ENCODE measurements at places on chromosomes 5 and 9.

DNA sequence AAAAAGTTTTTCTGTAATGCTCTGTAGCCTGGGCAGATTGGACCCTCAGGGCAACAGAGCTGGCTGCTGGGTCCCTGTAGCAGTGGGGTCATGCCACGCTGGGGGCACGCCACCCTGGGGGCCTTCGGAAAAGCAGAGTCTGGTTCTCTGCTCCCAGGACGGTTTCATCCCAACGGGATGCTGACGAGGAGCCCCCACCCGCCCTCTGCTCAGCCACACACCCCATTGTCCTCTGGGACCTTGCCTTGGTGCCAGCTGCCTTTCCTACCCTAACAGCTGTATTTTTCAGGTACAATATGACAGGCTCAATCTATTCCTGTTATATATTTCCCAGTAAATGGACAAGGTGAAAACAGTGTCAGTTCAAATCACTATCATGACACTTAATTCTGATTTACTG lies 29.0 kb upstream of the MVB12B start:
- no peak for DNase-seq

- DNase-seq = no peak
Observed at GRCh38 chr9:124511426-124511840, 4.2 kb upstream of the NR5A1 start.

GRCh38 chr9:11319538-11319937 lies 706.7 kb upstream of the PTPRD start:
- DNase-seq = no peak

- DNase-seq = no peak
Observed at GRCh38 chr5:147927901-147928300, 21.6 kb upstream of the C5orf46 start.

DNA sequence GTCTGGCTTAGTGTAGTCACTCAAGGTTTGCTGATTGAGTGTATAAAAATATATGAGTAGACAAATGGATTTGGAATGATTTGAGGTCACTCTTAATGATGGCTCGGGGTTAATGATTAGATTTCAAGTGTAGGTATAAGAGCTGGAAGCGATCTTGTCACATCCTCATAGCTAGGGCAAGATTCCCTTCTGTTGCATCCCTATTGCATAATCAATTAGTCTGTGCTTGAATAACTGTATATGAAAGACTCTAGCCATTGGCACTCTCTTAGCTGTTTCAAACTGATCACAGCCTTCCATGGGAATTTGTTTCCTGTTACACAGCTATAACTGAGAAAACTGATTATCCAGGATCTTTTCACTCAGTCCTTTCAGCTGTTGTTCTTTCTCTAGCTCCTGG lies 811.6 kb downstream of the TLE4 start:
- DNase-seq = no peak

DNA sequence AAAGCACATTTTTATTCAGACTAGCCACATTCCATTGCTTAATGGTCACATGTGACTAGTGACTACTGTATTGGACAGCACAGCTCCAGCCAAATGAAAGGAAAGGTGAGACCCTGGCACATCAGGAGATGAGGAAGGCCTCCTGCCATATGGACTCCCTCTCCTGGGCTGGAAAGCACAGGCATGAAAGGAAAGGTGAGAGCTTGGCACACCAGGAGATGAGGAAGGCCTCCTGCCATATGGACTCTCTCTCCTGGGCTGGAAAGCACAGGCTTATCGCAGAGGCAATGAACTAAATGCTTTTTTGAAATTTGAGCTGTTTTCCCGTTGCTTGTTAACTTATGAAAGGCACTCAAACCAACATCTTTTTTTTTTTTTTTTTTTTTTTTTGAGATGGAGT lies 144.8 kb upstream of the SLC12A2 start:
- no peak for DNase-seq

DNA sequence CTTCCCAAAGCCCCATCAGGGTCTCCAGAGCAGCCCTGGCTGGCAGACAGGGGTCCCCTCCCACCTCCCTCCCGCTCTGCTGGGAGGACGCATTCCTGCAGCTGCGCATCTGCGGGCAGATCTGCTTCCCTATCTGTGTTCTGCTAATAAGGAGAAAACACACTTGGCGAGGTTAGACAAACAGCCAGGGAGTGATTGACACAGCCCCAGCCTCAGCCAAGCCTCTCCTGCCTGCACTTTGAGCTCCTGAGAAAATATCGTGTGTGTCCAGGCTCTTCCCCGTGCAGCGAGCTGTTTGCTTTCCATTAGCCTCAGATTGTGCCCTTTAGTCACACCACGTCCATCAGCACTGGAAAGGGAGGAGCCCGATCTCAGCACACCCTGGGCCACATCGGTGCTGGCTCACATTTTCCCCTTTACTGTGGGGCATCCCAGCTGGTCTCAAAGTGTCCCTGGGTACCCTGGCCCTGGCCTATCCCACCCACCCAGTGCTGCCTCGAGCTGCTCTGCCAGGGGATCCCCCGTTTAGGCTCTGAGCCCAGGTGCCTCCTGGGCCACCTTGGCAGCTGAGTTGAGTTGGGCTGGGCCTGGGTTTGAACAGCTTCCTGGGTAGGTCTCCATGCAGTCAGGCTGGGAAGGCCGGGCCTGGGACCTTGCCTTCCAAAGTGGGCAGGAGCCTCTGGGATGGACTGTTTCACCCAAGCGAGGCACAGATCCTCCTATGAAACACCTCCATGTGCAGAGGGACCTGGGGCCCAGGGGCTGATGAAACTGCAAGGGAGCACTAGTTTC lies 61.1 kb downstream of the BARX1 start:
- DNase-seq = no peak

- DNase-seq = no peak
Observed at GRCh38 chr9:6123416-6123815, 92.2 kb upstream of the IL33 start.

DNA sequence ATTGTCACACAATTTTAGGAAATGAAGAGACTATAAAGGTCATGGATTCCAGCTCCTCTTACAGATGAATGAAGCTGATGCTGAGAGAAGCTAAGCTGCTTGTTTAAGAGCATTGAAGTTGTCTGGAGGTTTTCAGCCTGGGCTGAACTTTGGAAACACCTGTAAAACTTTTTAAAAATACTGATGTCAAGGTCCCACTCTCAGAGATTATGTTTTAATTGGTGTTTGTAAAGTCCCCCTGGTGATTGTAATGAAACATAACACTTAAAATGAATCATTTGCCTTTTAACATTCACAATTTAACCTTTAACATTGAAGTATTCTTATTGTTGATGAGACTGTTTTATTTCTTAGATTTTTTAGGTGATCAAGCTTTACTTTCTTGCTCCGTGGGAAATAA lies 16.4 kb downstream of the RAD23B start:
- DNase-seq = no peak

- DNase-seq = no peak
Observed at GRCh38 chr9:1775230-1775629, 239.9 kb upstream of the SMARCA2 start.

DNA sequence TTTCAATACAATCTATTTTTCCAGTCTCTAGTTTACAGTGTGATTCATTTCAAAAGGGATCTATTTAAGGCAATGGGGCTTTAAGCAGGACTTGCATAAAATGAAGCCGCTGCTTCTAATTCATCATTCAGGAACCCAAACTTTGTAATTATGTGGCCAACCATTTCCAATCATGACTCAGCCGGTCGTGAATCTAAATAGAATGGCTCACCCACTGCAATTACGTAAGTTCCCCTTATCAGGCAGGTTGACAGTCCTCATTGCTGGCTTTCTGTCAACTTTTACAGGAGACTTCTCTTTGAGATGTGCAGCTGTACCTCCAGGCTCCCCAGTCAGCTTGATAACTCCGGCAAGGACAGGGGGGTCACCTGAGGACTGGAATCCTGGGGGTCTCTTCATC lies 152.8 kb upstream of the DAP start:
- DNase-seq = no peak

DNA sequence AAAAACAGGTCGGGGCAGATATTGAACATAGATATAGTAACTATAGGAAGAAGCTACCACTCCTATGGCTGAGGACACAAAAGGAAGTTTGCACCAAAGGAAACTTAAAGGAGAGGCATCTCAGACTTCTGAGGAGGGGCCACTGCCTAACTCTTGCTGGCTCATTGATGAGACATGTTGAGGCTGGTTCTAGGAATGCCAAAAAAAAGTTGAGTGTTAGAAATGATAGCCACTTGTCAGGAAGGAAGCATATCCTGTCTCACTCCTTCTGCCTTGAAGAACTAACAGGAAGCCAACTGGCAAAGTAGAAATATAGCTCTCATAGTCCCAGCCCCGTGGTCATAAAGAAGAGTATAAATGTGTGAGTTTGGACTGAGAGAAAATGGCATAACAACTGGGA lies 23.3 kb upstream of the STOM start:
- no peak for DNase-seq

GRCh38 chr5:62041156-62041756 lies 264.8 kb upstream of the KIF2A start:
- DNase-seq = no peak

DNA sequence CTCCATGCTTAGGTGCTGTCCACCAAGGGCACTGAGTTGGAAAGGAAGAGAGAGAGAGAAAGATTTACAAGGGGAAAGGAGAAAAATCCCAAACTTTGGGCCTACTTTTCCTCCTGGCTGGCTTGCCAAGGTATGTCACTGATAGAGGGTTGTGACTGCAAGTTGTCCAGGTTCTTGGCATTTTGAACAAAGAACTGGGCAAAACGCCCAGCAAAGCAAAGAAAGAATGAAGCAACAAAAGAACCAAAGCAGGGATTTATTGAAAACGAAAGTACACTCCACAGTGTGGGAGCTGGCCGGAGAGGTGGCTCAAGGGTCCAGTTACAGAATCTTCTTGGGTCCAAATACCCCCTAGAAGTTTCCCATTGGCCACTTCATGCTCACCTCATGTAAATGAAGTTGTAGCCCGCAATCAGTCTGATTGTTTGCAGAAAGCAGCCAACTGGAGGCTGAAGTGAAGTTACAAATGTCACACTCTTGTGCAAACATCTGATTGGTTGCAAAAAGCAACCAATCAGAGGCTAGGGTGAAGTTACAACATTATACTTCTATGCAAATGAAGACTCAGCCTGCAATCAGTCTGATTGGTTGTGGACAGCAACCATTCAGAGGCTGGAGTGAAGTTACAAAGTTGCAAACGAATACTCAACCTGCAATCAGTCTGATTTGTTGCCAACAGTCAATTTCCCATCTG lies 263.5 kb downstream of the YTHDC2 start:
- DNase-seq = no peak

DNA sequence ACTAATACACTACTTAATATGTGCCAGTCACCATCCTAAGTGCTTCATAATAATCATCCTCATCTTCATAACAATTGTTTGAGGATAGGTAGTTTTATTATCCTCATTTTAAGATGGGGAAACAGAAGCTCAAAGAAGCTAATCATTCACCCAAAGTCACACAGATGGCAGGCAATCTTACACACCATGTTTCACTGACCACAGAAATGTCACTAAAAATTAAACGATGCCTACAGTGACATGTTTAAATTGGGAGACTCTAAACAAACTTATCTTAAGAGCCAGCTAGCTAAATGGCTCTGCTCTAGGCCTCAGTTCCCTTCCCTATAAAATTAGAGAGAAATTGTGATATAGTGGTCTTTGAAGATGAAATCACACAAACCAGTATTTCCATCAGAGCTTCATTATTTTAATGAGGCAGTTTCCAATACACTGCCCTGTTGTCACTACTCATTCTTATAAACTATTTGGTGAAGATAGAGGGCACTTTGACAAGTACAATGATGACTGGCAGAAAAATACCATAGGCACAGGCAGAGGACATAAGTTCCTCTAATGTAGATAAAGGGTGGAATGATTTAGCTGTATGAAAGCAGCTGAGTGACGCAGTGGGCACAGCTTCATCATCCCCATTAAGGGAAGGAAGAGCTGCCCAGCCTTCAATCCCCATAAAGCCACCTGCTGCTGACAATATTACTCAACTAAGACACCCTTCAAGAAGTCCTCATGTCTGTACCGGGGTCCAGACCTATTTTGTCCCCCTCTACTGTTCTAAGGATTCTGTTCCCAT lies 224.1 kb downstream of the ACTL7B start:
- DNase-seq = no peak

- DNase-seq = no peak
Observed at GRCh38 chr5:141393267-141393666, 834 bp downstream of the PCDHGA8 start.

DNA sequence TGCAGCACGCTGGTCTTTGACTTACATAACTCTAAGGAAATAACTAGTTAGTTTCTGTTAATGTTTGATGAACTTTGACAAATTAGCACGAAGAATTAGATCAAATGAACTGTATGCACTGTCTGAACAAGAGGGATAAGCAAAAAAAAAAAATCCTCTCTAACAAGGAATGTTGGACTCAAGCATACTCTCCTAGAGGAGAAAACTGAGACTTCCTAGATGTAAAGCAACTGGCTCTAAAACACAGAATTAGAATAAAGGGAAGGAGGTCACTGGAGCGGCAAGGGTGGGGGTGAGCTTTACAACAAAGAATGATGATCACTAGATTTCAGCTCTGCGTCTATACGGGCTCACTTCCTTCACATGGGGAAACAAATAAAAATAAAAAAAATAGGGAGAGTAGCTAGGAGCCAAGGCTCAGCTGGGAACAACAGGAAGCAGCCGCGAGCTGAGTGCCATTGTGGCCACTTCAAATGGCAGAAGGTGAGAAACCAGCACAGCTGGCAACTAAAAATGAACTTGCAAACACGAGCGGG lies 48.7 kb upstream of the CEMIP2 start:
- no peak for DNase-seq

- DNase-seq = no peak
Observed at GRCh38 chr5:76960004-76960625, 7.3 kb downstream of the CRHBP start.

DNA sequence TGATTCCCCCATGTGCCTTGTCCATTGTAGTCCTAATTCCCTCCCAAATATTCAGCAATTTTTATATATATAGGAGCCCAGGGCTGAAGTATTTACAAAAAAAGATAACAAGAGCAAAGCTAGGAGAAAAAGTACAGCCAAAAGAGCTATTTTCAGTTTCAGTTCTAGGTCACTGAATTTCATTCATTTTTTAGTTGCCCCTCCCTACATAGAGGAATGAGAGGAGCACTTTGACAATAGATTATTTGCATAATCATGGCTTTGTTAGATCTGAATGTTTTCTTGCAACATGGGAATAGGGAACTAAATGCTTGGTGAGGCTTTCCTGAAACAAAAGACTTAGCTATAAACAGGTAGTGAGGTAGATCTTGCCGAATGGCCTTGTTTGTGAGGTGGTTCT lies 15.3 kb upstream of the F2RL2 start:
- DNase-seq = no peak

- DNase-seq = peak; percentile 22
Observed at GRCh38 chr5:177491429-177491945, 5.9 kb downstream of the PDLIM7 start.

- no peak for DNase-seq
Observed at GRCh38 chr9:132783006-132783405, 95.1 kb downstream of the AK8 start.

Measured in stimulated activated CD4-positive, alpha-beta T cell treated with anti-CD3 and anti-CD28 coated beads, Interleukin-12 subunit alpha, Interleukin-12 subunit beta, amount 100 ng/mL, for 48 hours (primary cell).